ENCODE measurements at places on chromosomes 12 and 14.
A peak's percentile ranks its signal among the peaks of the same experiment; 100 is the strongest.

DNA sequence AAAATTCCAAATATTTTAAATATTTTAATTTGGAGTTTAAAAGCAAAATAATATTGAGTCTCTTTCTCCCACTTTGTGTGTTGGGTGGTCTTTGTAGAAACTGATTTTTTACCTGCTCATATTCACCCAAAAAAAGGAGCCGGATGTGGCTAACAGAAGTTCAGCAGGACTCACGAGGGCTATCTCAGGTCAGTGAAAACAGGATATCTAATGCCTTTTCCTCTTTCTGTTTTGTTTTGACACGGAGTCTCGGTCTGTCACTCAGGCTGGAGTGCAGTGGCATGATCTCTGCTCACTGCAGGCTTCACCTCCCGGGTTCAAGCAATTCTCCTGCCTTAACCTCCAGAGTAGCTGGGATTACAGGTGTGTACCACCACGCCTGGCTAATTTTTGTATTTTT lies 30.8 kb downstream of the COA8 start:
- DNase-seq: no peak

GRCh38 chr12:15701206-15701605 lies 88.0 kb downstream of the EPS8 start:
- DNase-seq: no peak

GRCh38 chr14:72904840-72905561 lies 11.1 kb upstream of the DPF3 start:
- no peak for DNase-seq

DNA sequence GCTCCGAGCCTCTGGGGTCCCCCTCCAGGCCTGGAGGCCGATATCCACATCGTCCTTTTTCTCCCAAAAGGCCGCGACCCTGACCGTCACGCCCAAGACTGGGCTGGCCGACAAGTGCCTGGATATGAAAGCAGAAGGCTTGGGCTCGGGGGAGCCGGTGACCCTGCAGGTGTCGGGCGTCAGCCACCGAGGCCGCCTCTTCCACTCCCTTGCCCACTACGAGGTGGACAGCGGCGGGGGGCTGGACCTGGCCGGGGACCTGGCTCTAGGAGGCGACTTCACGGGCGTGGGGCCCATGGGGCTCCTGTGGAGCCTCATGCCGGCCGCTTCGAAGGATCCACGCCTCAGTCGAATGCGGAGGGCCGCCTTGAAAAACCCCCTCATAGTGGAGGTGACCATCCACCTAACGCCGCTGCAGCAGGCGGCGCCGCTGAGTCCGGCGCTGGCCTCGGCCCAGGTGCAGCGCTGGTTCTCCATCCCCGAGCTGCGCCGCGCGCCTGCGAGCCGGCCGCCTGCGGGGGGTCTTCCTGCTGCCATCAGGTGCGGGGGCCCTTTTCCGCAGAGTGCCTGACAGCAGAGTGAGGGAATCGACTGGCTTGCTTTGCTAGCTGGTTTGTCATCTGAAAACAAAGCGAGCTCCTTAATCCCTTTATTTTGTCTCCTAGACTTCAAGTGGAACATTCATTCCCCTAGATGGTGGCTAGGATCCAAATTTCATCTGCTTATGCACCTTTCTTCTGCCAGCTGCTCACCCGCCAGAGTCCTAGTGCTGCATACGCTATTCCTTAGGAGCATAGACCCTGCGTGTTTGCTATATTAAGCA lies 10.6 kb upstream of the DNAL1 start:
- DNase-seq: no peak

GRCh38 chr14:89292579-89293313 lies 124.3 kb downstream of the FOXN3 start:
- DNase-seq: no peak

DNA sequence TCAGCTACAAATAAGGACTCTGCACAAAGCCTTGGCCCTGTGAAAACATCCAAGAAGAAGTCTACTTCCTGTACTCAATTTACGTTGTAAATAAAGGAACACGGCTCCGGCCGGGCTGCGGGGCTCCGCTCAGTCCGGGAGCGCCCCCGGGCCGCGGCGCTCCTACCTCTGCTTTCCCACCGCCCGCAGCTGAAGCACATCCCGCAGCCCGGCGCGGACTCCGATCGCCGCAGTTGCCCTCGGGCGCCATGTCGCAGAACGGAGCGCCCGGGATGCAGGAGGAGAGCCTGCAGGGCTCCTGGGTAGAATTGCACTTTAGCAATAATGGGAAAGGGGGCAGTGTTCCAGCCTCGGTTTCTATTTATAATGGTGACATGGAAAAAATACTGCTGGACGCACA lies 502.3 kb upstream of the FOXG1 start:
- DNase-seq: no peak

DNA sequence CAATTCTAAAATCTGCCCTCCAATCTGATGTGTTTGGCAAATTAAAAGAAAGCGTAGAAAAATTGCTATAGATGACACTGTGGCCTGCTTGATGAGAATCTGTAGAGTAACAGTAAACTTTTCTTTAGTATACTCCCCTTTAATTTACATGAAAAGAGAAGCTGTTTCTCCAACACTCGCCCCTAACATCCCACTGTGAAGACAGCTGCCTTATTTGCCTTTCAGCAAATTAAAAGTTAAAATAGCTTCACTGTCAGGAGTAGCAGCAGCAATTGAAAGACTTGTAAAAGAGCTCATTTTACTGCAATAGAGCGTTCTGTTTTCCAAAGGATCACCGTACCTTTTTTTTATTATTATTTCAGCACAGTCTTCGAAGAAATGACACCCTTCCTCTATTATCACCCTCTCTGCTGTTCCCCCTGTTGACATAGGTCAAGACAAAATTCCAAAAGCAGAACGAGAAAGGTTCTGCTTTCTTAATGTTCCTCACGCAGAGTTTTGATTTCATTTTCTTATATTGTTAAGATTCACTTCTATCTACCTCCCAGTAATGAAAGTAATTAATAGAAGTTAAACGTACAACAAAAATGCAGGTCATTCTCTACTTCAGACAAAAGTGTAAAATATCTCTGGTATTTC lies 153.5 kb upstream of the USP15 start:
- no peak for DNase-seq

DNA sequence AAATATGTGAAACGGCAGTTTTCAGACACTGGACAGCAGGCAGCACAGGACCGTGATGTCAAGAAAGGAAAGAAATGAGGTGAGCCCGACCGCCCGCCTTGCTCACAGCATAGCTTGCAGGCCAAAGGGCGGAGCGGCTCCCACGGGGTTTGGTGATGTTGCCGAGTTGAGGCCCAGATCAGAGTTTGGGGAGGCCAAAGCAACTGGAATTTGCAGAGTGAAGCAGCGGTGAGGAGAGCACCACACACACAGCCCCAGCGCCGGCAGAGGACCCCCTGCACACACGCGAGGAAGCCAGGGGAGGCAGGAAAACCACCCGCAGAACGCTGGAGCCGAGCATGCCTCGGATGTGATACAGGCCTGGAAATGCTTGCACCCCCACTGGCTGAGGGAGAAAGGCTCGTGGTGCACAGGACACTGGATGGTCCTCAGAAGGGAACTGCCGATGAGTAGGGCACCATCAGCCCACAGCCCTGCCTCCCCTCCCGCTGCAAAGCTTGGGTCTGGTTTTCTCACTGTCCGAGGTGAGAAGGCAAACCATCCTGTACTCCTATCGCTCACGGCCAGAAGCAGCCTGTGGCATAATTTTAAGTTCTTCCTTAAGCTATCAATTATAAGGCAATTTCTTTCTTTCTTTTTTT lies 25.7 kb upstream of the PLD4 start:
- DNase-seq: no peak

DNA sequence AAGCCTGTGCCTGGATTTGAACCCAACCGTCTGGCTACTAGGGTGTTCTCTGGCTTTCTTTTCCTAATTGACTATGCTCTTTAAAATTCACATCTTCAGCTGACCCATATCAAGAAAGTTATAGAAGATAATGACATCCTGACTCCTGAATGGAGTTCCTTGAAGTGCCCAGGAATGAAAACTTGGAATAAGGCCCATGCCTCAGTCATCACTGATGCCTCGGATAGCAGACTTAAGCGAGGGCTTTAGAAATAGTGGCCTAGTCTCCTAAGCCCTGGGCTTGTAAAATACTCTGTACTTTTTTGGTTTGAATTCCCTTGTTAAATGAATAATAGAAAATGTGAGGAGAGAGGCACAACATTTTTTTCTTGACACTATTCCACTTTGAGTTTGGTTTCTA lies 39.0 kb downstream of the CHST11 start:
- no peak for DNase-seq

GRCh38 chr14:89550821-89551220 lies 133.8 kb upstream of the FOXN3 start:
- DNase-seq: no peak

DNA sequence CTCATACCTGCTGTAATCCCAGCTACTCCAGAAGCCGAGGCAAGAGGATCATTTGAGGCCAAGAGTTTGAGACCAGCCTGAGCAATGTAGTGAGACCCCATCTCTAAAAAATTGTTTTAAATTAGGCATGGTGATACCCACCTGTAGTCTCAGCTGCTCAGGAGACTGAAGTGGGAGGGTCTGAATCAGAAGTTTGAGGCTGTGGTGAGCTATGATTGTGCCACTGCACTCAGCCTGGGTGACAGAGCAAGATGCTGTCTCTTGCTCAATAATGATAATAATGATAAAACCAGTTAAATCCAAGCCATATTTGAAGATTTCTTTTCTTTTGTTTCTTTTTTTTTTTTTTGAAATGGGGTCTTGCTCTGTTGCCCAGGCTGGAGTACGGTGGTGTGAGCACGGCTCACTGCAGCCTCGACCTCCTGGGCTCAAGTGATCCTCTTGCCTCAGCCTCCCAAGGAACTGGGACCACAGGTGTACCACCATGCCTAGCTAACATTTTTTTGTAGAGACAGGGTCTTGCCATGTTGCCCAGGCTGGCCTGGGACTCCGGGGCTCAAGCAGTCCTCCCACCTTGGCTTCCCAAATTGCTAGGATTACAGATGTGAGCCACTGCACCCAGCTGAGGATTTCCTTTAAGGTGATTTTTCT lies 12.8 kb downstream of the PSMA6 start:
- no peak for DNase-seq

- DNase-seq: no peak
These were observed 382.0 kb downstream of the GXYLT1 start for GRCh38 chr12:41762691-41763090.

DNA sequence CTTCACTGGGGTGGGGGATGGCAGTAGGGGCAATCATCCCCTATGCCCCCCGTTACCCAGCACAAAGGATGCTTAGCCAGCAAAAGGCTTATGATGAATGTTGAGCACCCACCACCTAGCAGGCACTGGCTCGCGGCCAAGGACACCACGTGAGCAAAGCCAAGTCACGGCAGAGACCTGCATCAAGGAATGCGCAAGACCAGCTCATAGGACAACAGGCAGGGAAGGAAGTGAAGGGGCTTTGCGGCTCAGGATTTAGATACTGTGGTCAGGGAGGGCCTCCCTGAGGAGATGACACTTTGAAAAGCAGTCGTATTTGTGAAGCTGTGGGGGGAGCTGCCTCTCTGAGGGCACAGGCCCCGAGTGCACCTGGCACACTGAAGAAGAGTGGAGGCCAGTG lies 32.8 kb downstream of the SH2B3 start:
- DNase-seq: no peak

DNA sequence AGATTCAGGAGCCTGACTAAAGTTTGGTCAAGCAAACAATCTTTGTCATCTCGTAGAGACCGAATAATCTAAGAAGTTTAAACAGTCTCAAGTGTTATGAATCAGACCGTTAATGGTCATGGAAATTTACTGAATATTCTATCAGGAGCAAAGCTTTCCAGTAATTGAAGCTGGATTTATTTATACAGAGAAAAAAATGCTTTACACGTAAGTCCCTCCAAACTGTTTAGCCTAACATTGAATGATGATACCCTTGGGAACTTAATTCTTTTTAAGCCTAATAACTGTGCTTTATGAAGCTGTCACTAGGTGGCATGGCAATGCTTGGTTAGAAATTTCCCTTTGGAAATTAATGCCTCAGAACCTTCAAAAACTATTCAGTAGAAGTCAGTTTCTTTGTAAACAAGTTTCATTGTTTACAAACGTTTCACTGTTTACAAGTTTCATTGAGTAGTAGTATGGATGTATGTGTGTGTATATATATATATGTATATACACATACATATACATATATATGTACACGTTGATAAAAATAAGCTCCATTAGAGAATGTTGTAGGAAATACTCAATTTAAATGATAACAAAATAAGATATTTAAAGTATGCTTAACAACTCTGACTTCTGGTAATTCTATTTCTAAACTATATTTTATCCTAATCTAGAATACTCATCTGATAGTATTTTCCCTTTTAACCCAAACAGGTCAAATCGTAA lies 32.1 kb downstream of the DEPDC4 start:
- DNase-seq: peak; percentile 12

DNA sequence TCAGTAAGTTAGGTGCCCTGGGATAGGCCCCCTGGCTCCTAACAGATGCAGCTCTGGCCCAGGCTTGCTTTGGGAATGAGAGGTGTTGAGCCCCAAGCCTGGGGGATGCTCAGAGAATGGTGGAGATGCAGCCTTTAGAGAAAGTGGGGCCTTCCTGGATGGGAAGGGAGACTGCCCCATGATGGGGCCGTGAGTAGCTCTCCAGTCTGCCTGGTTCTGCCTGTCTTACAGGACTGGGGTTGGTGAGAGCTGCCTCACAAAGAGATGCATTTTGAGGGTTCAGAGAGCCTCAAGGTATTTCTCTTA lies 523 bp upstream of the VRTN start:
- DNase-seq: no peak

- DNase-seq: no peak
These were observed 44.5 kb upstream of the BCL11B start for GRCh38 chr14:99316281-99317163.

DNA sequence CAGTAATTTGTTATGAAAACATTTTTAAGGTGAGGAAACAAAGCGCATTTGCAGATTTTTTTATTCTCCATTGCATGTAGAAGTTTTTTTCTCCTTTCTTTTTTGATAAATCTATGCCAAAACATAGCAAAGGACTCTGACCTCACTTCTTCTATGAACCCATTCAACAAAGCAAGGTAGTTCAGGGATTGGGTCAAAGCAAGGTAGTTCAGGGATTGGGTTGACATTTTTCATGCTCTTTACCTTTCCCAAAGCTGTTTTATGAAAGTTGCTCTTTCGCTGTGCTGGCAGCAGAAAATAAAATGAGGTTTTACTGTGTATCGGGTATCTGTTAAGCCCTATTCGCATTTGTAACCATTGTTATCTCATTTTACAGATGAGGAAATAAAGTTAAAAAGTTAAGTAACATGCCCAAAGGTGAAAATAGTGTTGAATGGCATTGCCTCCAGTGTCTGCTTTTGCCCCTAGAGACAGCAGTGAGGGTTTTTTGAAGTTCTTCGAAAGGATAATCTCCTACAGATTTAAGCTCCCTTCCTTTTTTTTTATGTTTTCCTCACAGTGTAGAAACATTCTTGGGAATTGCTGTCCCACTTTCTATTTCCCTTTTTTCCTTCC lies 10.6 kb downstream of the STRAP start:
- no peak for DNase-seq
